Head of caudate nucleus (tissue), 42 donors: ENCODE measurements at places on chromosomes 7 and 10.

DNA sequence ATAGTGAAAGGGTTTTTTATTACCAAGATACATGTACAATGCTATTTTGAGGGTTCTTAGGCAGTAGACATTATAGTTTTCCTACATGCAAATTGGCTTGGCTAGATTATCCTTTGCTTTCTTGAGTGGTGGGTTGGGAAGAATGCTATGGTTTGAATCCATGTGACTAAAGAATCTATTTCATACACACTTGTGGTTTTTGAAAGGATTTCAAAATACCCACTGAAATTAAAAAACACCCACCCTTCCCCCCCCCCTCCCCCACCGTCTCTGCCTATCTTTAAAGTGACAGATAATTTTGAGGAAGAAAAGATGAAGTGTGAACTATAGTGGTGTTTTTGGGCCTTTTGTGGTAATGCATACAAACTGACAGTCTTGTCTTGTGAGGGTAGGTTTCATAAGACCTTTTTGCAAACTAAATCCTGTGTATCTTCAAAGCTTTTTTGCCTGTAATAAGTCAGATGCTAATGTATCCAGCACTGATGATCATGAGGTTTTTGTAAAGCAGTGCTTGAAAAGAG, 90.9 kb downstream of the TPST1 start:
- DNase-seq = no peak

- no peak for DNase-seq
Measured at GRCh38 chr10:61359452-61359851, 93.7 kb downstream of the TMEM26 start.

- DNase-seq = no peak
Measured at GRCh38 chr10:30583778-30584415, 45.7 kb downstream of the LYZL2 start.

- peak; percentile 59 for DNase-seq
Measured at GRCh38 chr10:110530131-110530831, 32.6 kb downstream of the DUSP5 start.

GRCh38 chr10:130362308-130362761, 226.1 kb downstream of the GLRX3 start:
- no peak for DNase-seq

DNA sequence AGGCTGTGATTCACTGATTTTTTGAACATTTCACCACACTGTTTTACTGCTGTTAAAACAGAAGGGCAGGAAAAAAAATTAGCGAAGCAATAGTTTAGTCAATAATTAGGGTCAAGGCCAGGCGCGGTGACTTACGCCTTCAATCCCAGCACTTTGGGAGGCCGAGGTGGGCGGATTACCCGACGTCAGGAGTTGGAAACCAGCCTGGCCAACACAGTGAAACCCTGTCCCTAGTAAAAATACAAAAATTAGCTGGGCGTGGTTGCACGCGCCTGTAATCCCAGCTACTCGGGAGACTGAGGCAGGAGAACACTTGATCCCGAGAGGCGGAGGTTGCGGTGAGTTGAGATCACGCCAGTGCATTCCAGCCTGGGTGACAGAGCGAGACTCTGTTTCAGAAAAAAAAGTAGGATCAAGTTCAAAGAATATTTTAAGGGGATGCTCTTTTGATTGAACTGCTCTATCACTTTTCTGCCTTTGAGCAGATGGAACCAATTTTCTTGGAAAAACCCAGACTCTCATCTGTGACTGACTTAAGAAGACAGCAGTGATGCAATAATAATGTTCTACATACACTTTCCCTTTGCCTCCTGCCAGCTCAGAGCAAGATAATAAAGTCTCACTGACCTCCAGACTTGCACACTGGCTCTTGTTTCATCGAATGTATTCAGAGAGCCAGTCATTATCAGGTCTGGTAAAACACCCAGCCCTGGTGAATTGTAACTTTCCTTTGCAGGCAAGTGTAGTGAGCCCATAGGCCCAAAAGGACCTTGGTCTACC, 1.6 kb upstream of the PPA1 start:
- no peak for DNase-seq

DNA sequence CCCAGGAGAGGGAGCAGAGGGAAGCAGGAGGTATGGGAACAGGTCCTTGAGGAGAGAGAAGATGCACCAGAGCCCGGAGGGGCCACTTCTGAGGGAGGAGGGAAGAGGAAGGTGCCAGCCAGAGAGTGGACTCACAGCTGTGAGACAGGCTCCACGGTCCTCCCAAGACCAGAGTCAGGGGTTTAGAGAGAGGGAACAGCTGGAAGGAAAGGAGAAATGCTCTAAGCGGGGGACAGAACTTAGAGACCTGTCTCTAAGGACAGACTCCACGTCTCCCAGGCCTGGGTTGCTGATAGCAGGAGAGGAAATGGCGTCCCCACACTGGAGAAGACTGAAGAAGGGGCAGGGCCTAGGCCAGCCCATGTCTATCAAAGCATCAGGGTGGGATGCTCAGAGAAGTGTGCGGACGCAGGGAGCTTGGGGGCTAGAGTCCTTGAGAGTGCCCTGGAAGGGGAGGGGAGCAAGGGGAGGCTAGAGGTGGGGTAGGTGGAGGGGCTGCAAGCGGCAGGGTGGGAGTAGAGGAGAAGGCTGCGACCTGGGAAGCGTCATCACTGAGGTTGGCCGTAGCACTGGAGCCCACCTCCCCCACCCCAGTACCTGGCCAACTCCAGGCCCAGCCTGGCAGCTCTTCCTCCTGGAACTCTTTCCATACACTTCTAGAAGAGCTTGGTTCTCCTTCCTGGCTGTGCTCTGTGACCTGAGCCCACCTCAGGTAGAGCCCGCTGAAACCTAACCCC, 25.6 kb upstream of the GRID1 start:
- no peak for DNase-seq

DNA sequence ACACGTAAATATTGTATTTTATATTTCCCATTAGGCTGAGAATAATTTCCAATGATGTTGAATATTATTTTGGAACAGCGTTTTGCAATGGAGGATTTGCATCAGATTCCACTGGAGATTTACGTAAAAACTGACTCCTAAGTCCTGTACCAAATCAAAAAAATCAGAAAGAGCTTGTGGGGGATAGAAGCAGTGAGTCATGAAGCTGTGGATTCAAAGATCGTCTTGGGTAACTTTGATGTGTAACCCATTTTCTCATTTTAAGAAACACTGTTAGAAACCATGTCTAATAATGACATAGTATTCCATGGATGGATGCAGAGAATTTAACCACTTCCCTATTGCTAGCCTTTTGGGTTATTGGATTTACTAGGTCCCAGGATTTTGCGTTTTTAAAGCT, 158.6 kb downstream of the INHBA start:
- peak; percentile 23 for DNase-seq

GRCh38 chr10:59190332-59190731, 13.9 kb downstream of the PHYHIPL start:
- DNase-seq = no peak

DNA sequence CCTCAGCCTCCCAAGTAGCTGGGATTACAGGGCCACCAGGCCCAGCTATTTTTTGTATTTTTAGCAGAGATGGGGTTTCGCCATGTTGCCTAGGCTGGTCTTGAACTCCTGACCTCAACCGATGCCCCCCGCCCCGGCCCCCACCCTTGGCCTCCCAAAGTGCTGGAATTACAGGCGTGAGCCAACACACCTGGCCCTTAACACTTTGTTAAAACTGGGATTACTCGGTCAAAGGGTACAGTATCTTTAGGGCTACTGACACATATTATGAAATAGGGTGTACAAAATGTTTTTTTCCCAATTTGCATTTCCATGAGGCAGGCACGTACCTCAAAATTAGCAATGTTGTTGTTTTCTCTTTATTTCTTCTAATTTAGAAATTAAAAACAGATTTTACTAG, 11.5 kb downstream of the NUDT5 start:
- no peak for DNase-seq

- DNase-seq = no peak
Measured at GRCh38 chr10:60566096-60566495, 176.4 kb upstream of the ANK3 start.

DNA sequence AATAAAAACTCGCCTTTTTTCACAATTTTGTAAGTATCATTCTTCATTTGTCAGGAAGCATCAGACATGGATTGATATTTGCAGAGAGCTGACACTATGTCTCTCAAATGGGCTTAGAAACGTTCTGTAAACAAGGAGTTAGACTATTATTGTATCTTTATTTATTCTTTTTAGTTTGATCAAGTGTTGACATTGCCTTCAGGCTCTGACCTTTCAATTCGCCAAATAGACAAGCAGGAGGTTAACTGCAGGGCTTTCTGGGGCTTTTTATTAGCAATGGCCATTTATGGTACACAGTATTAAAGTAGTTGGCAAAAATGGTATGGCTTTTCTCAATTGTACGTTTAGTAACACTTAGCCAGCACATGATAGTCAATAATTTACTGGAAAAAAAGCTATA, 221.7 kb downstream of the ZWINT start:
- no peak for DNase-seq

DNA sequence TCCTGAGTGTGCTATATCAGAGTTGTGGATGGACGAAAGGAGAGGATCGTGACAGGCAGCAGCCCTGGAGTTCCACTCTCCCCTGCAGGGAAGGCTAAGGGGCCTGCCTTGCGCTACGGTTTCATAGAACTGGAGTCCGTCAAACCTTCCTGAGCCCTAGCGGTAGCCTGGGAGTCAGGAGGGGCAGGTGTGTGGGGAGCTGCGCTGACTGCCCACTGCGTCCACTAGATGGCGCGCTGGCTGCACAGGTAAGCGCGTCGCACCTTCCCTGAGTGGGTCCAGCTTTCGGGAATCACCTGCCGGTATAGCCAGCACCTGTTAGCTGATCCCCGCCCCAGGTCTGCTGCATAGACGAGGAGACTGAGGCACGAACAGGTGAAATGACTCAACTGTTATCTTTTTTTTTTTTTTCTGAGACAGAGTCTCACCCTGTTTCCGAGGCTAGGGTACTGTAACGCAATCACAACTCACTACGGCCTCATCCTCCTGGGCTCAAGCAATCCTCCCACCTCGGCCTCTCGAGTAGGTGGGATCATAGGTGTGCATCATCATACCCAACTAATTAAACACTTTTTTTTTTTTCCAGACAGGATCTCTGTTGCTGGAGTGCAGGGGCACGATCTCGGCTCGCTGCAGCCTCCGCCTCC, 20.2 kb upstream of the BAIAP2L1 start:
- DNase-seq = peak; percentile 65
